Naive thymus-derived CD4-positive, alpha-beta T cell (primary cell): ENCODE measurements at places on chromosomes 16 and 17. TPM values are rescaled to one million over a fixed set of nuclear protein-coding genes. Genes with fewer than 3 reads are reported as not detected.

ATPAF2 gene
- 36.7 TPM for total RNA-seq

RETREG3 gene
- 132 TPM for total RNA-seq

IST1 gene
- 170 and 176 TPM in 2 replicates for total RNA-seq

CD300LF gene
- 0.62 TPM for total RNA-seq

DNA sequence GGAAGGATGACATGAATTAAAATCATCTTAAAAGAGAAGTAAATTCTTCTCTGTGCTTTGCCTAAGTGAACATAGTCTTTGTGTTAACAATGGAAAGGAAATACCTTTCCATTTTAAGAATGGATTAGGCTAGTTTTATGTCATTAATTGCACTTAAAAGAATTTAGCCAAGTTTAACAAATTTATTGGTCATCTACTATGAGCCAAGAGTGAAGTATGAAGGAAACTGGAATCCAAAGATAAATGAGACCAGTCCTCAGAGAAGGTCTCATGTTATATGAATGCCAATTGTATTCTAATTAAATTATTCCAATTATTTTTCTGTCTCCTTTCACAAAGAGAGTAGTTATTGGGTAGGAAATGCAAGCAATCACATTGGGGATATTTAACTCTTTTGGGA lies 741.3 kb upstream of the SOX9 start:
- H3K4me3 ChIP-seq, result no peak overlapping the region
- no peak for DNase-seq
- H3K36me3 ChIP-seq, result no peaks in the 10 kb centered on the region
- H3K27me3 ChIP-seq, result no peaks in the 10 kb centered on the region
- H3K4me1 ChIP-seq, result no peaks in the 10 kb centered on the region

- no peaks in the 10 kb centered on the region for H3K36me3 ChIP-seq
- no peak overlapping the region for H3K27ac ChIP-seq
- no peaks in the 10 kb centered on the region for H3K27me3 ChIP-seq
- DNase-seq, result peak; percentile 32
These were observed 56.2 kb downstream of the PRMT7 start for GRCh38 chr16:68367030-68367429.

GRCh38 chr16:66910175-66910940 lies 8.3 kb downstream of the CDH16 start:
- no peaks in the 10 kb centered on the region for H3K36me3 ChIP-seq
- no peak for DNase-seq
- no peaks in the 10 kb centered on the region for H3K4me1 ChIP-seq
- H3K27me3 ChIP-seq, result no peaks in the 10 kb centered on the region

DNA sequence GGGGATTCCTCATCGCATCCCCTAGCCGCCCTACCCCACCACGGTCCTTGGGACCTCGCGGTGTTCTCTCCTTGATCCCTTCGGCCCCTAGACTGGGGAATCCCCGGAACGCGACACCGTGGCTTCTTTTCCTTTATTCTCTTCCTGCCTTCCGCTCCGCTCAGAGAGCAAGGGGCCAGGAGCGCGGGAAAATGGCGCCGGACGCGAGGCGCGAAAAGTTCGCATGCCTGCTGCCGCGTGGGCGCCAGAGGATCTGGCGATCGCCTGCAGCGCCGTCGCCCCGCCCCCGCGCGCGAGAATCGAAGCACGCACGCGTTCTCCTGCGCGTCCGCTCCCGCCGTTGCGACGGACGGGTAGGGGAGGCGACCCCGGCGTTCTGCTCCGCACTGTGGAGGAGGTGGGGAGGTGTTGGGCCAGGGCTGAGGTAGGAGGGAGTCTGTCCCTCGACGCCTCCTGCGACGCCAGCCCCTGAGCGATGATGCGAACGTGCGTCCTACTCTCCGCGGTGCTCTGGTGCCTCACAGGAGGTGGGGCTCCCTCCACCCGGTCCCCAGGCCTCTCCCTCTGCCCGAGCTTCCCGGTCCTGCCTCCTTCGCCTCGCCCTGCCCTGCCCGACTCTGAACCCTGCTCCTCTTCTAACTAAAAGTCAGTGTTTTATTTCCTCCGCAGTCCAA lies at the start of gene ZPBP2:
TSS of gene ZPBP2 (plus strand) at position 323 of the 674 bp plus-strand sequence. CDS start at position 476, 153 bp downstream.
- no peaks in the 10 kb centered on the region for H3K27me3 ChIP-seq
- no peaks in the 10 kb centered on the region for H3K36me3 ChIP-seq
- H3K27ac ChIP-seq, result peak within 1 kb of the TSS; percentile 99
- H3K4me3 ChIP-seq, result peak within 1 kb of the TSS; percentile 53
- peak; percentile 43 for DNase-seq
- peaks cover 28% of the 10 kb centered on the region for H3K4me1 ChIP-seq

DNA sequence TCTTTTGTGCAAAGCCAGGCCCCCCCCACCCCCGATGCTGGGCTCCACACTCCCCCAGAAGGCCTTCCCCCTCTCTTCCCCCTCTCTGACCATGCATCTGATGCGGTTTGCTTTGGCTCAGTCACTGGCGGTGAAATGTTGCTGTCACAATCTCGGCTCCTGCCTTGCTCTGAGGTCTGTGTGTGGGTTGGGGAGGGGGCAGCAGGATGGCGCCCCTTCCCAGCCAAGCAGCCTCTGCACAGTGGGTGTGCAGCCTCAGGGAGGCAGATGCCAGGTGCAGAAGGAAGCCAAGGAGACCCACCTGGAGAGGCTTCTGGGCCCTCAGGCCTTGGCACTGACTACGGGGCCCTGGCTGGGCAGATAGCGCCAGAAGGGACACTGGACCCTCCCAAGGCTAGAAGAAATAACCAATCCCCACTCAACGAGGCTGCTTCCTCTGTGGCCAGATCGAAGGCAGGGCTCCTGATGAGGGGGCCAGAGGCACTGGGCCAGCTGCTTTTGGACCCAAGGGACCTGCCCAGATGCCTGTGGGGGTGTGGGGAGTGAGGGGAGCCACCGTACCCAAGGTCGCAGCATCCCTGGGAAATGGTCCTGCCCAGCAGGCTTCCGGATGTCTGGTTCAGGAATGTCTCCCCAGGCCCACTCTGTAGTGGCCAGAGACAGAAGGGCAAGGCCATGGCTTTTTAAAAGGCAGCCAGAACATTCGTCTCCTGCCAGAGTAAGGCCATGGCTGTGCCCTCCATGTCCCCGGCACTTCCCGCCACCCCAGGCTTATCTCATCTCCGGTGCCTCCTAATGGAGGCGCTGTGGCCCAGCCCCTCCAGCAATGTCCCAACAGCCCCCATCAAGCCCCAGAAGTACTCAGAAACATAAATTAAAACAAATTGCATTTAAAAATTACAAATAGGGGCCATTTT lies 43.4 kb upstream of the SLC38A10 start:
- no peaks in the 10 kb centered on the region for H3K36me3 ChIP-seq
- DNase-seq, result no peak
- H3K27ac ChIP-seq, result no peak overlapping the region
- no peak overlapping the region for H3K4me3 ChIP-seq
- peaks cover 8% of the 10 kb centered on the region for H3K4me1 ChIP-seq
- no peaks in the 10 kb centered on the region for H3K27me3 ChIP-seq

DNA sequence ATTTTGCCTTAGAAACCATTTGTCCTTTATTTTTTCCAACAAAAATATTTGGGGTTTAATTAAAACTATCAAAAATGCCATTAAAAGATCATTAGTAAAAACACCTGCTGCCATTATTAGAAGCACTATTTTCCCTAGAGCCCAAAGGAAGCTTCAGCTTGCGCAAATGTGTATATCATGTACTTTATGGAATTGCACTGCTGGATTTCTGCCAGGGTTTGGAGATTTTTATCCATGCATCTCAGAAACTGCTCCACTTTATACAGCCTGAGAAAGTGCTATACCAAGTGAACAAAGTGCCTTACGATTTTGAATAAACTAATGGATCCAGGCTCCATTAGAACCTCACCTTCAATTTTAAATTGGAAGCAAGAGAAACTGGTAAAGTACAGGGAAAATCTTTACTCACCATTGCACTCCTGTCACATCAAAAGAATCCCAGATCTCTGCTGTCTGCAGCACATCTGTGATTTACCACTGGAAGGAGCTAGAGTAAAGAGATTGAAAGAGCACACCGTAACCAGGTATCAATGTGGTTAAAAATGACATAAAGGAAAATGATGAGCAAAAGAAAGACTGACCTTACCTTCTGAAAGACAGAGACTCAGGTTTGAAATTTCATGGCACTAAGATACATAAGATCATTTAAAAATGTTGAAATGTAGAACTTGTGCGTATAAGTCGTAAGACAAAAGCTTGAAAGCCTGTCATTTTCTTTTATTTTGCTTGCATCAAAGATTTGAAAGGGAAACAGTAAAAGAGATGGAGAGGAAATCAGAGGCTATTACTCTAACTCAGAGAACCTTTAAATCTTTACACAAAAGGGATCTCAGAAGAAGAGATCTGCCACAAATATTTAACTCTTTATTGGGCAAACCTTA lies 678.1 kb upstream of the GOT2 start:
- no peak overlapping the region for H3K4me3 ChIP-seq
- H3K27ac ChIP-seq, result no peak overlapping the region
- no peaks in the 10 kb centered on the region for H3K36me3 ChIP-seq
- no peak for DNase-seq
- no peaks in the 10 kb centered on the region for H3K4me1 ChIP-seq
